Forelimb muscle (tissue), 1 donor: ENCODE measurements at places on chromosomes 16 and 17. TPM values are rescaled to one million over a fixed set of nuclear protein-coding genes. Genes with fewer than 3 reads are reported as not detected.

DNA sequence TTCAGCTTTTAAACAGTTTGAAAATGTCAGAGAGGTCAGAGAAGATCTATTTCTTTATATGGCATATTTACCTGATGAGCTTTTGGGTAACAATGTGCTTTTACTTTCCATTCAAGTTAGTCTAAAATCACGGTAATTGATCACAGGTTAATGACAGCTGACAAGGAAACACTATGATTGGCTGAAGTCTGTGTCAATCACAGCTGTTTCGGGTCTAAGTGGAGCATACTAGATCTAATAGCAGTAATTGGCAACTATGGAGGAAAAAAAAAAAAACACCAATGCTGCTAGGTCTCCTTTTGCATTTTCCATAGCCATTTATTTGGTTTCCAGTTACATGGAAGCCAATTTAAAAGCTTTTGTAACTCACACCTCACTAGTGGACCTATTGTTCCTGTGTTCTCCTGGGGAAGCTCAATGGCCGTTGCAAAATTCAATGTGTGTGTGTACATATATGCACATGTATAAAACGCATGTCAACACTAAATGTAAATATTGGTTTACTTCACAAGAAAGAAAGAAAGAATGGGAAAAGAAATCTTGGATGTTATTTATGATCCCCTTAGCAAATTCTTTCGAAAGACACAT is 568.3 kb upstream of the ZFHX3 start:
- DNase-seq: no peak

DNA sequence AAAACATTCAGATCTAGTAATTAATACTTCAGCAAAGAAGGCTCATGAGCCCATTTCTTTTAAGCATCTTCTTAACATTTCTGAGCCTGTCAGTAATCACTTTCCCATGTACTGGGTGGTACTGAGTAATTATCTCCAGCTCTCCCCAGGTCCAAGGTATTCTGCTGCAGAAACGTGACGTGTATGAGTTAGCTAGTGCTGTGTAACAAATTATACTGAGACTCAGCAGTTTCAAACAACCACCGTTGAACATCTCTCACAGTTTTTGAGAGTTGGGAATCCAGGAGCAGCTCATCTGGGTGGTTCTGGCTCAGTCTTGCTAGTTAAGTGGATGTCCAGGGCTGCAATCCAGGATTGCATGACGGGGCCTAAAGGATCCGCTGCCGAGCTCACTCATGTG is 25.2 kb downstream of the C16orf95 start:
- no peak for DNase-seq

GRCh38 chr16:89895482-89896250 is 22.3 kb downstream of the TCF25 start:
- DNase-seq: no peak

DNA sequence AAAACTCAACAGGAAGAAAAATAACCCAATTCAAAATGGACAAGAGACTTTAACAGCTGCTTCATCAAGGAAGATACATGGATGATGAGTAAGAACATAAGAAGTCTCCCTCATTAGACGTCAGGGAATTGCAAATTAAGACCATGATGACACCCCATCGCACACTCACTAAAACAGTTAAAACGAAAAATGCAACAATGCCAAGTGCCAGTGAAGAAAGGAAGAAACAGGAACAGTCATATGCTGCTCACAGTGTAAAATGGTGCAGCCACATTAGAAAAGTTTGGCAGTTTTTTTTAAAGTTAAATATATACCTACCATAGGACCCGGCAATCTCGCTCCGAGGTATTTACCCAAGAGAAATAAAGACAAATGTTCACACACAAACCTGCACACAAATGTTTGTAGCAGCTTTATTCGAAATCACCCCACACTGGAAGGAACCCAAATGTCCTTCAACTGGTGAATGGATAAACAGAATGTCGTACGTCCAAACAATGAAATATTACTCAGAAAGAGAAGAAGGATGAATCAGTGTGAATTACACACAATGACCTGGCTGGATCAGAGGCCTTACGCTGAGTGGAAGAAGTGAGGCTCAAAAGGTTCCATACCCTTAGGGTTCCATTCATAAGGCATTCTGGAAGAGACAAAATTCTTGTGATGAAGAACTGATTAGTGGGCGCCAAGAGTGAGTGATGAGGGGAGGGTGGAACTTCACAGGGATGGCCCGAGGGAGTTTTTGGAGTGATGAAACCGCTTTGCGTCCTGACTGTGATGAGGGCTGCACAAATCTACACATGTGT is 110.3 kb downstream of the C16orf95 start:
- peak; percentile 26 for DNase-seq

GRCh38 chr17:55451203-55451641 is 29.6 kb upstream of the MMD start:
- no peak for DNase-seq

DNA sequence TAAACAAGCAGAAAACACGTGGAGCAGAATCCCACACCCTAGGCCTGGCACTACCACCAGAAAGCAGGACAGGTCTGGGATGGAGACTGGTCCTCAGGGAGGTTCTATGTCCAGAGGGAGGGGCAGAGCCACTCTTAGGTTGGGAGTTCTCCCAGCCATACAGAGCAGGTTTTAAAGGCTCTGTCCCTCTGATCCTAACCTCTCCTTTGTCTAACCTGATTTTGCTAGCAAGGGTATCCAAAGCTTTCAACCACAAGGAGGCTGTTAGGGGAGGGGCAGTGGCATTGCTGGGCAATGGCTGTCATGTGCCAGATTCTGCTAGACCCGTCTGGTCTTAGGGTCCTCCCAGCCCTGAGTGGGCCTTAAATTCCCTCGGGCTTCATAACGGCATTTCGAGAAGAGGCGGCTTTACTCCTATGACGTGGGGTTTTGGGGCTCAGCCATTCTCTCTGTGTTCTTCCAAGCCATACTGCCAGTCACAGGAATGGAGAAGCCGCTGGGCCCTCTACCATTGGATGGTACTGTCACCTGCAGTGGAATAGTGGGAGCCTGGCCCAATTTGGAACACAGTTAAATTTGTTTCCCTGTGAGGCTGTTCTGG is 5.7 kb downstream of the TPPP3 start:
- no peak for DNase-seq

DNA sequence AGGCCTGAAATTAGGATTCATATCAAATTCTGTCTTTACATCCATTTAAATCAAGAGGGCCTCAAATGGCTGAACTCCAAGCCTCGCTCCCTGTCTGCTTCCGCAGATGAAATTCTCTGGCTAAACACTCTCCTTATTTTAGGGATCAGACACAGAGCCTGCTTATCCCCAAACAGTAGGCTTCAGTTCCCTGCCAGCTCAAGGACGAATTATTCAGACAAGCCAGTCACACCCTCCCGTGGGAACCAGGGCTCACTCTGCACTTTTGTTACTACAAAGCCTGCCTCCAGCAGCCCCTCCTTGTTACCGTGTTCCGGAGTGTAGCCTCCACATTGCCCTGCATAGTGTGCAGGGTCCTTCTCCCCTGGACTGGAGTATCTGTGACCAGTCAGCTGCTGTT is 46.6 kb upstream of the LCMT1 start:
- no peak for DNase-seq

DNA sequence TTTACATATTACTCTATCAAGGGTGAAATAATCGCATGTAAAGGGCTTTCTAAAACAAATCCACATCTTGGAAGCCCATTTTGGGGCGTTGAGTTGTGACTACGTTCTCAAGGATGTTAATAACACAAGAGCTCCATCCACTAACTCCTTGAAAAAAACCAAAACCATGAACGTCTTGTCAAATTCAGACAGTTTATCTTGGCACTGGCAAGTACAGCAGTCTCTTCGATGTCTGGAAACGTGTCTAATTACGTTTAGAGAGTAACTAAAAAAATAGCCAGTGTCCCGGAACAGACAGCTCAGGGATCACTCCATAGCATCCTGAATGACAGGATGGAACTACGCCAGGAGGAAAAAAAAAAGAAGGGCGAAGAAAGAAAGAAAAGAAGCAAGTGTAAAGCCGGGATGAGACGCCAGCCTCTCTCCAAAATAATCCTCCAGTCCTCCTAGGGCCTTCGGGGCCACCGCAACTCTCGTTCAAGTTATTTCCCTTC is 954 bp downstream of the MYO1D start:
- no peak for DNase-seq

- no peak for DNase-seq
Observed at GRCh38 chr17:81314398-81315081, 19.4 kb upstream of the SLC38A10 start.

DNA sequence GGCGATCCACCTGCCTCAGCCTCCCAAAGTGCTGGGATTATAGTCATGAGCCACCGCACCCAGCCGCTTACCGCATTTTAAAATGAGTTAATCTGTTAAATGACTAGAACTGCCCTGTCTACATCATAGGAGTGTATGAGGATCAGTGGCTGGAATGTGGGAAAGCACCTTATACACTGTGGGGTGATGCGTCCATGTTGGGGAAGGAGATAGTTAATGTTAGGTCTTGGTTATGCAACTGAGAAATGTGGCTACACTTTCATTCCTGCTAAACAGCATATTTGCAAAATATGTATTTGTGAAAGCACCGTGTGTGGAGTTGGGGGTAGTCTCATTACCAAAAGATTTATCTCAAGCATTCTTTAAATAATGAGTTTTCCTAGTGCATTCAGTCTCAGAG is 107.6 kb downstream of the SPACA3 start:
- no peak for DNase-seq

GRCh38 chr16:27318392-27319256 is 4.8 kb downstream of the IL4R start:
- DNase-seq: no peak

GRCh38 chr16:9372934-9373890 is 281.8 kb downstream of the HAPSTR1 start:
- DNase-seq: no peak

DNA sequence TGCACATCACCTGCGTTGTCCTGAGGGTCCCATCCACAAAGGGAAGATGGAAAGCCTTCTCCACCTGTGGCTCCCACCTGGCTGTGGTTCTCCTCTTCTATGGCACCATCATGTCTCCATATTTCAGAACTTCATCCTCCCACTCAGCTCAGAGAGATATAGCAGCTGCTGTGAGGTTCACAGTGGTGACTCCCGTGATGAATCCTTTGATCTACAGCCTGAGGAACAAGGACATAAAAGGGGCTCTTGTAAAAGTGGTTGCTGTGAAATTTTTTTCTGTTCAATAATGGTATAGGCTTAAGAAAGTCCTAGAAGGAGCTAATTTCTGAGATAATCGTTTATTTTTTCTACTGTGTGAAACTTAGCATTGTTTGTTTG is 18.7 kb downstream of the ZNF200 start:
- DNase-seq: no peak

GRCh38 chr16:54817432-54817831 is 113.2 kb upstream of the IRX5 start:
- DNase-seq: no peak

- no peak for DNase-seq
Observed at GRCh38 chr16:90019543-90020259, 445 bp upstream of the DBNDD1 start.

GRCh38 chr17:17325816-17326215 is 22.6 kb downstream of the NT5M start:
- DNase-seq: no peak

- no peak for DNase-seq
Observed at GRCh38 chr16:1612320-1613111, at the start of gene CRAMP1. CRAMP1 (plus strand) TSS chr16:1612360; CDS start chr16:1614640, 2,280 bp downstream.

DNA sequence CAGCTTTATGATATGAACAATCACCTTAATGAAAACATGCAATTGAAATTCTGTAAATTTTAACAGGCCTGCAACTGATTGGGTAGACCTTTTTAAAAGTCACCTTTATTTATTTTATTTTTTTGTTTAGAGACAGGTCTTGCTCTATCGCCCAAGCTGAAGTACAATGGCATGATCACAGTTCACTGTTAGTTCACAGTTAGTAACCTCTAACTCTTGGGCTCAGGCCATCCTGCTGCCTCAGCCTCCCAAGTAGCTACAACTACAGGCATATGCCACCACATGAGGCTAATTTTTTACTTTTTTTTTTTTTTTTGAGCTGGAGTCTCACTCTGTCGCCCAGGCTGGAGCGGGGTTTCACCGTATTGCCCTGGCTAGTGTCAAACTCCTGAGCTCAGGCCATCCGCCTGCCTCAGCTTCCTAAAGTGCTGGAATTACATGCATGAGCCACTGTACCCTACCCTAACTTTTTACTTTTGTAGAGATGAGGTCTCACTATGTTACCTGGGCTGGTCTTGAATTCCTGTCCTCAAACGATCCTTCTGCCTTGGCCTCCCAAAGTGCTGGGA is 28.0 kb downstream of the AP1G1 start:
- no peak for DNase-seq

DNA sequence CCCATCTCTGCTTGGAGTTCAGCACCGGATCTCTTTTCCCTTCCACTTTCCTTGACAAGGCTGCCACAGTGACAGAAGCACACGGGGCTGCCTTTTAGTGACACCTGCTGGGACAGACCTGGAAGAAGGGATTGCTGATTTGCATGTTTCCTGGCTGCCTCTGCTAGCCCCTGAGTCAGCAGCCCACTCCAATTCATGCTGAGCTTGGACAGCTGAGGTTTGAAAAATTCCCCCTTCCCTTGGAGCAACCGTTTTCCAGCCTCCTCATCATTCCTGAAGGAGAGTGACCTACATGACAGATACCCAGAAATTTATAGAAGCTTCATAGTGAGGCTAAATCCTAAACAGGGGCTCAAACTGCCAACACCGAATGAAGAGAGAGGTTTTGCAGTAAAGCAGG is 18.8 kb upstream of the RBL2 start:
- no peak for DNase-seq

DNA sequence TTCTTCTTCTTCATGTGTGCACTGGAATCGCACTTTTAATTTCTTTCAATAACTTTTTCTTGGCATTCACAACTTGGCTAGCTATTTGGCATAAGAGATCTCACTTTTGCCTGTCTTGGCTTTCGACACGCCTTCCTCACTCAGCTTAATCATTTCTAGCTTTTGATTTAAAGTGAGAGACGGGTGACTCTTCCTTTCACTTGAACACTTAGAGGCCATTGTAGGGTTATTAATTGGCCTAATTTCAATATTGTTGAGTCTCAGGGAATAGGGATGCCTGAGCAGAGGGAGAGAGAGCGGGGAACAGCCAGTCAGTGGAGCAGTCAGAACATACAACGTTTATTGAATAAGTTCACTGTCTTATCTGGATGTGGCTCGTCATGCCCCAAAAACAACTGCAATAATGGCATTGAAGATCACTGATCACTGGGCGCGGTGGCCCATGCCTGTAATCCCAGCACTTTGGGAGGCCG is 200.3 kb downstream of the SEC14L1 start:
- no peak for DNase-seq

SEZ6L2 gene
- polyA plus RNA-seq: 2.5 TPM

SERPINF2 gene
- polyA plus RNA-seq: 2.4 TPM

RUSF1 gene
- 45.5 TPM for polyA plus RNA-seq

ZNF469 gene
- polyA plus RNA-seq: 4.9 TPM

C16orf74 gene
- polyA plus RNA-seq: 0.87 TPM

CACNG1 gene
- 267 TPM for polyA plus RNA-seq

KRTAP2-2 gene
- polyA plus RNA-seq: not detected

LRRC75A gene
- 6.3 TPM for polyA plus RNA-seq

TBC1D3 gene
- polyA plus RNA-seq: not detected
